ENCODE measurements at places on chromosomes 6 and 20.

DNA sequence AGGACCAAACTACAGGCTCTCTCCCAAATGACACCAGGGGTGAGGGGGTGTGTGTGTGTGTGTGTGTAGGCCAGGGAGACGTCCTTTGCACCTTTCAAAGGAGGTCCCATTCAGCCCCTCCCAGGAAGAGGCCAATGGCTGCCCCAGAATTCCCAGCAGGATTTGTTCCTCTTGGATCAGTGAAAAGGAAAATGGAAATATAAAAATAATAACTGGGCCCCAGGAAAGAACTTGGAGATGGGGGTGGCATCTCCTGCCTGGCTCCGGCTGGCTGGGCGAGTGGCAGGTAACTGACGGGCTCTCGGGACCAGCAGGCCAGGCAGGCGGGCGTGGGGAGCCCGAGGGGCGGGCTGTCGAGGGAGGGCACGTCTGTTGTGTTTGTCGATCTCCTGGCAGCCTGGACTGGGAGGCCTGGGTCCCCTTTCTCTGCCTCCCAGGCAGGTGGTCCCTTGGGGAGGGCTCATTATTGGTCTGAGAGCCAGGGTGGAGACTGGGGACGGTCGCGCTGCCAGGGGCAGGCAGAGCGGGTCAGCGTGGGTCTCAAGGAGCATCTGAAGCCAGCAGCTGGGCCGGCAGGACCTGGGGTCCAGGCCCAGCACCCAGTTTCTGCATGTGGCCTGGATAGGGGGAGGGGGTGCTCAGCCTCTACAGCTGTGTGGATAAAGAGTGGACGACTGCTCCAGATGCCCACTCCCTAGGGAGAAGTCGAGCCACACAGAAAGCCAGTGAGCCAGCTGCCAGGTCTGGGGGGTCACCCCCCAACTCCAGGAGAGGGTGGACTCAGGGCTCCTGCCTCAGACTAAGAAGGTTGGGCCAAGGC, 3.1 kb downstream of the NOL4L start:
- DNase-seq, result no peak

- no peak for DNase-seq
Observed at GRCh38 chr20:53801609-53802370, 208.2 kb upstream of the ZNF217 start.

DNA sequence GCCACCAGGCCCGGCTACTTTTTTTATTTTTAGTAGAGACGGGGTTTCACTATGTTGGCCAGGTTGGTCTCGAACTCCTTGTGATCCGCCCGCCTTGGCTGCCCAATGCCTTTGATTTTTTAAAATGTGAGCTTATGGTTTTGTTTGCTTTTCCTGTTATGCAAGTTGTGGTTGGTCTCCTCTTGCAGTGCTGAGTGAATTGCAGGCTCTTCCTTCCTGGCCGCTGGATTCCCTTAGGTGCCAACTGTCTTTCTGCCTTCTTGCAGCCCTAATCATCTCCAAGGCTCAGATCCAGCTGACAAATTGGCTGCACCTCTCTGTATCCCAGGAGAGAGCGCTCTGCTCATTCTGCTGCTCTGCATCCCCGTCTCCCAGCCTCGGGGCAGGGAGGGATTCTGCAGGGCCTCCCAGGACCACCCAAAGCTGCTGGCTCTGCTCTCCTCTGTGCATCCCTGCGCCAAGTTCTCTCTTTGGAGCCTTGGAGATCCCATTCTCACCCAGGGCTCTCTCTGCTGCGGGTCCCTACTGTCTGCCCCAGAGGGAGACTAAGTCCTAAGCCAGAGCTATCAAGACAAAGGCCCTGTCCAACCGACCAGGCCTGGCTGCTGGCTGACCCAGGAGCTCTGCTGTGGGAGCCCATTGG, 14.1 kb upstream of the EMILIN3 start:
- DNase-seq, result no peak

GRCh38 chr6:50840811-50841192, 22.1 kb downstream of the TFAP2B start:
- DNase-seq, result no peak

GRCh38 chr6:79993911-79994309, 10.5 kb upstream of the TTK start:
- no peak for DNase-seq

DNA sequence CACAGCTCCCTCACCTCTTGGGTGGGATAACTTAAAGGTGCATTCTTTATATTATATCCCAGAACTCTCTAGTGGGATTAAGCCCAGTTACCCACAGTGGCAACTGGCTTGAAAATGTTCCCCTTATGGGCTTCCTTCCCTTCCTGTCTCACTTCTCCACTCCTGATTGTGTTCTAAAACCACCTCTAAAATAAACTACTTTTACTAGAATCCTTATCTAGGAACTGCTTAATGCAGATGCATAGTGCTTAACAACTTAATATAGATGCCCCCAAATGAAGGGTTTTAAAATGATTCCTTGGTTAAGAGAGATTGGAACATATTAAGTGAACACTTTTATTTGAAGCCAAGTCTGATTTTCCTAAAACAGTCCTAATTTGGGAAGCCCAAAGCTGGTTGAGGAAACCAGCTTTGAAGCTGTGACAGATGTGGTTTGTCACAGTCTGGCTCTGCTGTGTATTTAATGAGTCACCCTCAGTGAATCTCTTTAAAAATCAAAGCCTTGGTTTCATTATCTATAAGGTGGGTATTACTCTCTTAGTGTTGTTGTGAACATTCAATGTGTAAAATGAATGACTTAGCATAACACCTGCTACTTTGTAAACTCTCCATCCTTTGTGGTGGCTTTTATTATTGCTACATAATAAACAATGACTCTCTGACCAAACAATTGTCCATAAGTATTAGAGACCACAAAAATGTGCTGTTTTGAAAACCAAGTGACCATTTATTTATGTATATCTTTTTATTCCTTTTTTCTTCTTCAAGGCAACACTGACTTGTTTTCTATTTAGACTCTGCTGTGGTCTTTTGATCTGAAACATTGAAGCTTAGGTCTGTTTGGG, 24.4 kb downstream of the PLCB1 start:
- no peak for DNase-seq

DNA sequence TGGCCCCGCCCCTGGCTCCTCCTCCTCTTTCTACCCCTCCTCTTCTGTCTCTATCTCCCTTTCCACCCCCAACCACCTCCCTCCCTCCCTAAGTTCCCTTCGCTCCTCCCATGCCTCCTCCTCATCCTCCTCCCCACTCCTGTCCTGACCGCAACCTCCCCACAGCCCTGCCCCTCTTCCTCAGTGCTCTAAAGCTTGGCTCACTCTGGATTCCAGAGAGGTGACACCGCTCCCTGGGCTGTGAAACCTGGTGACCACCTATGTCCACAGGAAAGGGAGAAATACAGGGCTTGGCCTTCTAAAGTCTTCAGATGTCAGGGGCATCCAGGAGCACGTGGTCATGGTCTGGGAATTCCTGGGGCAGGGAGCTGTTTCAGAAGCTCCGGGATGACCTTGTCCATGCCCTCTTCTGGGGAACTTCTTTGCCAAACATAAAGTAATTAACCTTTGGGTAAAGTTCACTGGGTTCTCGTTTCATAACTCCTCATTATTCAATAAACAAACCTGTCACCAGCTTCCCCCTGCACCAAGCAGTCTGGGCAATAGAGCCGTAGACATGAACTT, 345 bp upstream of the CST5 start:
- no peak for DNase-seq

GRCh38 chr6:44558832-44559251, 171.3 kb downstream of the CDC5L start:
- no peak for DNase-seq

- DNase-seq, result no peak
Observed at GRCh38 chr6:132285004-132285780, 116.1 kb downstream of the MOXD1 start.

DNA sequence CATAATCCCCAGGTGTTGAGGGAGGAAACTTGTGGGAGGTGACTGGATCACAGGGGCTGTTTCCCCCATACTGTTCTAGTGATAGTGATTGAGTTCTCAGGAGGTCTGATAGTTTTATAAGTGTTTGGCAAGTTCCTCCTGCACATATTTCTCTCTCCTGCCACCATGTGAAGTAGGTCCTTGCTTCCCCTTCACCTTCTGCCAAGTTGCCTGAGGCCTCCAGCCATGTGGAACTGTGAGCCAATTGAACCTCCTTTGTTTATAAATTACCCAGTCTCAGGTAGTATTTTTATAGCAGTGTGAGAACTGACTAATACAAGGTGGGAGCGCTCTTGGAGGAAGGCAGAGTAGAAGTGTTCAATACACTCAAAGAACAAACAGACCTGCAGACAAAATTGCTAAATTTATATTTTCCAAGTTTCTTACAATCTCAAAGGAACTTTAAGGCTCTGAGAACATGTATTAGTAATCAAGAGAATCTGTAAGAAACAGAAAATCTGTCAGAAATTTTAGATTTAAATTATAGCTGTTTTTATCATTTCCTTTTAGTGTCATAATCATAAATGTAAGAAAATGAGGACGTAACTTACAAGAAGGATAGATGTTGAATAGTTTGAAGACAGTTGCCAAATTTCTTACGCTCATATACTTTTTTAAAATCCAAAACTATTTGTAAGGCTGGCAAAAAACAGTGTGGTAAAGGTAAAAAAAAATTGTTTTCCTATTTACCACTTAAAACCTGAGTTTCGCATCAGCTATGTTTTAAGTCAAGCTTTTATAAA, 77.7 kb downstream of the ASCC3 start:
- no peak for DNase-seq

DNA sequence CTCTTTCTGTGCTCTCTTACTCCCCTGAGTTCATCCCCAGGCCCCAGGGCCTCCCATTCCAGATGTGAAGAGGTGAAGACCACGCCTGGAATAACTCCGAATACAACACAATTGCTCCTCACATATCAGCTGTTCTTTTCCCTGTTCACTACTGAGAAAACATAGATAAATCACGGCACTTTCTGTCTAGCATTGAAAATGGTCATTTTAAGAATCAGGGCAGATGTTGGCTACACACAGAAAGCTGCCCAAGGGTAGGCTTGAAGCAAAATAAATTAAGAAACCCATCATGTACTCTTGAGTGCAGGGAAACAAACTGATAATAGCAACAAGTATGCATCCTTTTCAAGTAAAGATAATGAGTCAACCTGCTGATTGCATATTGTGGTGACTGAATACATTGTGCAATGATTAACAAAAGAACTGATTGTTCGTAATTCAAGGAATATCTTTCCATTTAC, 382.5 kb downstream of the PRKN start:
- DNase-seq, result peak; percentile 72

DNA sequence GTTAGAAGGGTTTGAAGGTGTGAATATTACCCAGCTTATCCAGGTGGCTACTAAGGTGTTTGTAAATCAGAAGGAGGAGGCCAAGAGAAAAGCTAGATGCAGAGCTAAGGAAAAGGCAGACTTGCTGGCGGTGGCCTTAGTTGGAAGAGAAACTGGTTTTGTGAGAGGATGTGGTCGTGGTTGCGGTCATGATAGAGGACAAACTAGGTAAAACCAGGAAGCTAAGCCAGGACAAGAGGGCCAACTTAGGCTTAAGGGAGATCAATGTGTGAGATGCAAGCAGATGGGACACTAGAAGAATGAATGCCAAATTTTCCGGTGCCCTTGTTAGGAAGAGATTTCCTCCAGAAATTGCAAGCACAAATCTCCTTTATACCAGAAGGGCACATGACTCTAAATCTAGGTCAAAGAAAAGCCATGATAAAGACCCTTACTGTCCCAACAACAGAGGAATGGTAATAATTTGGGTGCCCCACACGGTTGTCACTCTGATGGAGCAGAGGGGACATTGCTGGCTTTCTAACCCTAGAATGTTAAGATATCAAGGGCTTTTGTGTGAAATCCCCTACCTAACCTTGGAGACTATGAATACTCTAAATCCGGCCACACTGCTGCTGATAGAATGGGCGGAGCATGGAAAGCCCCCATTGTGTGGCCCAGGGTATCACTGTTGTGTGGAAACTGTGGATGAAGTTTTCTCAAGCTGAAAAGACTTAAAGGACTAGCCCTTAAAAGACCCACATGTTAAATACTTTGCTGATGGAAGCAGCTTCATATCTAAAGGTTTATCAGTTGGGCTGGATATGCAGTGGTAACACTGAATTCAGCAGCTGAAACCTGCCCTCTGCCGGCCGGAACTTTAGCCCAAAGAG, 7.8 kb downstream of the IL22RA2 start:
- no peak for DNase-seq
